Right ventricle myocardium inferior (tissue), 1 donor: ENCODE measurements at places on chromosomes 2 and 18. TPM values are rescaled to one million over a fixed set of nuclear protein-coding genes. Genes with fewer than 3 reads are reported as not detected.

DNA sequence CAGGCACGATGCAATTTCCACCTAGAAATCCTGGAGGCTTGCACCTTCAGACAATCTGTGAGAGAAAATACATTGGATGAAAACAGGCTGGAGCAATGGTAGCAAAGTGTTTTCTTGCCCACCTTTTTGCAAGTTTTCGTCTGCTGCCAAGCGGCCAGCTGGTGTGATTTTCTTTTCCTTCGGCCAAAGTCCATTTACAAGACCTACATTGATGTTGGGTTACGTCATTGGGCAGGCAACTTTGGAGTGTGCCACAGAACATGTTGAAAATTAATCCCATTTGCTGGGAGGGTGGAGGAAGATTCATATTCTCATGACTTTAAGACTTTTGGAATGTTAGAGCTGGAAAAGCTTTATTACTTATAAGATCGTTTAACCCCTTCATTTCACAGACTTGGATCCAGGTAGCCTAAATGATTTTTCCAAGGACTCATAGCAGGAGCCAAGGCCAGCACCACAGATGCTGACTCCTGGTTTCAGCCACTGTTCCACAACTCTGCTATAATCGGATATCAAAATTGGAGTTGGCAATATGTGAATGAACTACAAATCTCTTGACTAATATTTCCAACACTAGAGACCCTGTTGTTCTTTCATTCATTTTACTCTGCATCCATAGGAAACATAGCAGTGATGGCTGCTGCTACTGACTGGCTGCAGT is 352.1 kb downstream of the RND3 start:
- no peak for DNase-seq

The EFR3B gene
- 4.1 TPM for total RNA-seq

DNA sequence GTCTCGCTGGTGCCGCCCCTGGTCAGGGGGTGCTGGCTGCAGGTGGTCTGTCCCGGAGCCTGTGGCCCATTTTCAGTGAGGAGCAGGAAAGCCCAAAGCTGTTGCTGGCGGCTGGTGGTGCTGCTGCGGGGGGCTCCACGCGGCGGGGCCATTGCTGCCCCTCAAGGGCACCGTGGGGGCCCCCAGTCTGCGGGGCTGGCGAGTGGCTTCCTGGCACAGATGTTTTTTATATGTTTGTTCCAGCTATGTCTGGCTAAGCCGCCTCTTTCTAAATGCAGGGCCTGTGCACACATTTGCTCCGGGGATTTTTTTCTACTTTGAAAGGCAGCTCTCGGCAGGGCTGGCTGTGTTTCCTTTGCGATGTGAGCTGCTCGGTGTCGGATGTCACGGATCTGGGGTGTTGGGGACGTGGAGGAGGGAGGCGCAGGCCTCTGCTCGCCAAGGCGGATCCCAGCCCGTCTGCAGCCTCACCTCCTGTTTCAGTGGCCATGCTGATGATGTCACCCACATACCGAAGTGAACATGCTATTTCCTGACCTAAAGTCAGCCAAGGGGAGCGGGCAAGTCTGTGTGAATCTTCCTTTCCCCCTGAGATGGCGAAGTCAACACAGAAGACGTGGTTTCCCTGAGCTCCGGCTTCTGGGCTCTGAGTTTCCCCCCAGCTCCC is 112.0 kb upstream of the CTDP1 start:
- peak; percentile 64 for DNase-seq

The RBKS gene
- total RNA-seq, result 4.0 TPM

The SPP2 gene
- total RNA-seq, result not detected

GRCh38 chr18:11283479-11284161 is 134.3 kb upstream of the PIEZO2 start:
- DNase-seq, result no peak

The CPO gene
- total RNA-seq, result 0.73 TPM

- no peak for DNase-seq
Measured at GRCh38 chr2:218569038-218569431, 396 bp downstream of the CNOT9 start.

DNA sequence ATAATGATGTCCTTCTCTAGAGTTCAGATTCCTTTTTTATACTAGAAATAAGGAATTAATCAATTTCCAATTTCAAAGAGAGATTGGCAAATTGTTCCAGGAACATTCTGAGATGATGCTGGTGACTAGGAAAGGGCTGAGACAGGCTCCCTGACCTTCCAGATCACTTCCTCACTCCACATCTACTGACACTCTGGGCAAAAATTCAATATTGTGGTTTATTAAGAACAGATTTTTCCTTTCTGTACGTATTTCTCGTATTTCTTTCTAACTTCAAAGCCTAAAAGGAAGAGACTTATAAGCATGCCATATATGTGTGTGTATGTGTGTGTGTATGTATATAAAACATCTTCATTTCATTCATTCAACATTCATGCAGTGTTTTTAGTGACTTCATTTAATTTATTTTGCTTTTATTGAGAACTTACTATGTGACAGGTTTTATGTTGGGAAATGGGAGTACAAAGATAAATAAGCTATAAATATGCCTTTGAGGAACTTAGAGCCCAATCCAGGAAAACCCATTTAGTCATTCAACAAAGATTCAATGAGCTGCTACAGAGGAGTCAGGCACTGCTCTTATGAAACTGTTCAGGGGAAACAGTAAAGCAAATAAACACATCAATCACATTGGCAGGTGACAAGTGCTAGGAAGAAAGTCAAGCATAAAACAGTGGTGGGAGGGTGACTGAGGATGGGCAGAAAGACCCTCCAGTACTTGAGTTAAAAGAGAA is 137.9 kb downstream of the RDH14 start:
- no peak for DNase-seq

The TNFAIP6 gene
- 2.9 TPM for total RNA-seq

- no peak for DNase-seq
Measured at GRCh38 chr18:14748496-14748895, 524 bp downstream of the ANKRD30B start.

The CAPN14 gene
- total RNA-seq, result 0.35 TPM

The BOLA3 gene
- total RNA-seq, result 88.4 TPM

DNA sequence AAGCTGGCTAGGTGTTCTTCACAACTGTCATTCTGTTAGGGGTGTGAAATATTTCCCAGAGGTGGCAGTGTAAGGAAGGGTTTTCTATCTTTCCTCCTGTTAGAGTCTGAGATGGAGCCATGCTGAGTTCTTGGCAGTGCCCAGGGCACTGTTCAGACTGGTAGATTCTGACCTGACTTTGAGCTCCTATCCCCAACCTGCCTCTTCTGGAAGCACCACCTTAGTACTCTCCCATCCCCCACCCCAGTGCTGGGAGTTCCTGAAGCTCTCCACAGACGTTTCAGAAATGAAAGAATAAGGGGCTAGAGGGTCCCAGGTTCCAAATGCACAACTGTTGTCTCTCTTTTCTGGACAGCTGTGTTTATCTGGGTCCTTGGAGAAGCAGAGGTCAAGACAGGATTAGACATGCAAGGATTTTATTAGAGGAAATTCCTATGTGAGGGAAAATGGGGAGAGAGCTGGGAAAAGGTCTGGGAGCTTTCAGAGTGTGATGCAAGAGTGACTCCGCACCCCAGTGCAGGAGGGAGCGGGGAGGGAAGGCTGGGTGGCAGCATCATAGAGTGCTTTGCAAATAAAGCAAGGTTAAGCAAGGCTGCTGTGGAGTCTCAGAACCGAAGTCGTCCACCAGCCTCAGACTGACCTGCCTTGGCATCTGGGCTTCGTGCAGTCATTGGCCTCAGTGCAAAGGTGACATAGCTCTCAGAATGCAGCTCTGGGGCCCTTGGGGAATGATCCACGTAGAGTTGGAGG is 75.5 kb downstream of the SLC4A3 start:
- DNase-seq, result no peak

DNA sequence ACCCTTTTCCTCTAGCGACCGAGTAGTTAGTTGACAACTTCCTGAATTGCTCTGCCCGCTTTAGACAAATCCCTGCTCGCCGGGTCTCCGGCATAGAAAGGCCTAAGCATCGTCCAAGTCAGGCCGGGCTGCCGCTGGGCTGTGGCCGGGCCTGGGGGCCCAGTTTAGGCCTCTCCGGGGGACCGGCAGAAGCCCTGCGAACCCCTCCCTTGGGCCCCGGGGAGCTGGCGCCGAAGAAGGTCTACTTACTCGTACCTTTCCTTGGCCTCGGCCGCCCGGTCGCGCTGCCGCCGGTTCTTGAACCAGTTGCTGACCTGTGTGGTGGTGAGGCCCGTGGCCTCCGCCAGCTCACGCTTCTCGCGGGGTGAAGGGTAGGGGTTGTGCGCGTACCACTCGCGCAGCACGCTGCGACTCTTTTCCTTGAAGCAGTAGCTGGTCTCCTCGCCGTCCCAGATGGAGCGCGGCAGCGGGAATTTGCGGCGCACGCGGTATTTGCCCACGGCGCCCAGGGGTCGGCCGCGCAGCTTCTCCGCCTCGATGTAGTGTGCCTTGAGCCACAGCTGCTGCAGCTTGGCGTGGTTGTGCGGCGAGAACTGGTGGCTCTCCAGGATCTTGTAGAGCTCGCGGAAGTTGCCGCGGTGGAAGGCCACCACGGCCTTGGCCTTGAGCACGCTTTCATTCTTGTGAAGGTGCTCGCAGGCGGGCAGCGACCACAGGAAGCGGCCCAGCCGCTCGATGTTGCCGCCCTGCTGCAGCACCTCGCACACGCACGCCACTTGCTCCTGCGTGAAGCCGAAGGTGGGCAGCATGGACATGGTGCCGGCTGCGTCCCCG is 739 bp downstream of the SIX2 start:
- peak; percentile 78 for DNase-seq

- DNase-seq, result no peak
Measured at GRCh38 chr18:28136071-28136470, 40.9 kb downstream of the CDH2 start.
